ENCODE measurements at places on chromosomes 7 and 10.

GRCh38 chr7:123208793-123209192, 9.0 kb upstream of the SLC13A1 start:
- no peak for DNase-seq

DNA sequence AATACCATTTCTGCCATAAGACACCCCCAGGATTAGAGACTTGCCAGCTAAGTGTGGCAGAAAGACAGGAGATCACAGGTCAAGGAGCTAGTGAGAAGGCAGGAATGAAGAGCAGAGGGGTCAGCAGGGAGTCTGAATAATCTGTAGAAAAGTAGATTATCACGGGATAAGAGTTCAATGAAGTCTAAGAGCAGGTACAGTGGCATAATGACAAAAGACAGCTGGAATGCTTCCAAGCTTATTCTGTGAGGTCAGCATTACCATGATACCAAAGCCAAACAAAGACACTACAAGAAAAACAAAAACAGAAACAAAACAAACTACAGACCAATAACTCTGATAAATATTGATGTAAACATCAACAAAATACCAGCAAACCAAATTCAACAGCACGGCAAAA, 20.8 kb downstream of the PILRA start:
- DNase-seq: no peak

GRCh38 chr10:51377932-51378599, 303.8 kb downstream of the PRKG1 start:
- no peak for DNase-seq

- DNase-seq: no peak
Measured at GRCh38 chr10:44385026-44385695, at the start of gene CXCL12. CXCL12 (minus strand) TSS chr10:44385097; CDS start chr10:44385005, 92 bp downstream.

- DNase-seq: no peak
Measured at GRCh38 chr10:32408690-32409089, 37.2 kb upstream of the CCDC7 start.
